ENCODE measurements at places on chromosomes 16 and 17. TPM values are rescaled to one million over a fixed set of nuclear protein-coding genes. Genes with fewer than 3 reads are reported as not detected.

GRCh38 chr16:8867932-8868415, 832 bp downstream of the CARHSP1 start:
- no peak for DNase-seq

- peak; percentile 6 for DNase-seq
Measured at GRCh38 chr17:48391444-48391843, 38.6 kb downstream of the SKAP1 start.

- no peak for DNase-seq
Measured at GRCh38 chr16:5108505-5109158, 11.0 kb upstream of the EEF2KMT start.

GRCh38 chr17:73731733-73732132, 87.5 kb upstream of the SDK2 start:
- no peak for DNase-seq

GRCh38 chr17:5644065-5644464, 59.8 kb upstream of the NLRP1 start:
- no peak for DNase-seq

- DNase-seq, result peak; percentile 72
Measured at GRCh38 chr17:29591737-29592608, 959 bp upstream of the ANKRD13B start.

DNA sequence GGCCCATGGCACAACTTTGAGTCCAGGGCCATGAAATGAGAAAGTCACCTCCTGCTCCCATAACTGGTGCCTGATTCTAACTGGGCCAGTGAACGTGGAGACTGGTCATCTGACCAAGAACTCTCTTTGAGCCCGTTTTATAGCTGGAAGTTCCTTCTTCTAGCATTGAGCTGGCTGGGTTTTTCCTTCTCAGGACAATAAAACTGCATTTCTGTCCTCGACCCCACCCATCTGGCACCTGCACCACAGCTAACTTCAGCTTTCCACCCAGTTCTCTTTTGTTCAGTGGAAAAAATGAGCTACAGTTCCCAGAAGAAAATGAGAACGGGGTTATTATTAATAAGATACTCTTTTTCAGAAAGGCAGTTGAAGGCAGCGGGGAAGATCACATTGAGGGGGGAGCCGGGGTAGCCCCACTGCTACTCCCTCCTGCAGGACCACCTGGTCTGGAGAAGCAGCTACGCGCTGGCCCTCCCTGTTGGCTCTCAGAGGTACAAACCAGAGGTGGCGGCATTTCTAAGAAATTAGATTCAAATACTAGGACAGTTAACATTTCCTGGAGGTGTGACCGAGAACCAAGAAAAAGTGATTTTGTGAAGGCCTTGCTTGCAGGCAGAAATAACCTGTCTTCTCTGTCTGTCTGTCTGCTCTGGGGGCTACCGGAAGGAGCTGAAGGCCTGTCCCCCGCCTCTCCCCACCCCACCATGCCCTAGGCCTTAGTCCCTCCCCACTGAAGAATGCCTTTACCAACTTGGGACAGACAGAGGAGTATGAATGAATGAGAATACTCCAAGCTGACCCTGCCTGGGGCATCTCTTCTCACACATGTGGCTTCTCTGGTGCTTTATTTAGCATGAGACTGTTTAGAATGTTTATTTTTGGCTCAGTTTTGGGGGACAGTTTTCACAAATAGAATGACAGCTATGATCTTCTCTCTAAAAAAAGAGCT, 123.9 kb downstream of the XYLT1 start:
- no peak for DNase-seq

DNA sequence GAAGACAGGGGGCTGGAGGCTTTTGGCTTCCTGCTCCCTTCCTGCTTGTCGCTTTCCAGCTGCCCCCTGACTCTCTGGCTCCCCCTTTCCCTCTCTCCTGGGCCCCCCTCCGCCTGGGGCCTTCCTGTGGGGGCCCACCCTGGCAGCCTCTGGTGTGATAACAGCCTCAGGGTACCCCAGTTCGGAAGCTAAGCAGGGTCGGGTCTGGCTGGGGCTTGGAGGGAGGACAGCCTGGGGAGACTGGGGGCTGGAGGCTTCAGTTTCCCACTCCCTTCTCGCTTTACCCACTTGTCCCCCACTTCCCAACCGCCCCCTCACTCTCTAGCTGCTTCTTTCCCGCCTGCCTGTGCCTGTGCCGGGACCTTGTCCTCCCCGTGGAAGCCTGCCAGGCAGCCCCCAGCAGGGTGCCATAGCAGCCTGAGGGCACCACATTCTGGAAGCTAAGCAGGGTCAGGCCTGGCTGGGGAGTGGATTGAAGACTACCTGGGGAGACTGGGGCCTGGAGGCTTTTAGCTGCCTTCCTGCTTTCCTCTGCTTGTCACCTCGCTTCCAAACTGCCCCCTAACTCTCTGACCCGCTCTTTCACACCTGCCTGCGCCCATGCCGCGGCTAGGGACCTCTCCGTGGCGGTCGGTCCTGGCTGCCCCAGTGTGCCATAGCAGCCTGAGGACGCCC, 2275.5 kb downstream of the TP53TG3F start:
- DNase-seq, result no peak

DNA sequence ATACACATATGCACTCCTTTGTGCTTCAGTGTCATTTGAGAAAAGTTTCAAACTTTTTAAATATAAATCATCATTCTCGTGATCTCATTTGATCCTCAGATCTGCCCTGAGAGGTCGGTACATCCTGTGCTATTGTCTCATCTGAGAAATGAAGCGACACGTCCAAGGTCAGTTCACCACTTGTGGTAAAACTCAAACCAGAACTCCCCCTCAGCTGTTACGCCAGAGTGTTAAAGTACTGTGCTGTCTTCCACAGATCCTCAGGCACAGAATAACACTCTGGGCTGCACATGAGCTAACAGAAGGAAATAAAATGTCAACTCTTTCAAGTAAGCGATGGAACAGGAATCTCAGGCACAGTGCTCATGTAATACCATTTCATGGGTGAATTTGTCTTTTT, 31.4 kb downstream of the ANKFN1 start:
- DNase-seq, result no peak

DNA sequence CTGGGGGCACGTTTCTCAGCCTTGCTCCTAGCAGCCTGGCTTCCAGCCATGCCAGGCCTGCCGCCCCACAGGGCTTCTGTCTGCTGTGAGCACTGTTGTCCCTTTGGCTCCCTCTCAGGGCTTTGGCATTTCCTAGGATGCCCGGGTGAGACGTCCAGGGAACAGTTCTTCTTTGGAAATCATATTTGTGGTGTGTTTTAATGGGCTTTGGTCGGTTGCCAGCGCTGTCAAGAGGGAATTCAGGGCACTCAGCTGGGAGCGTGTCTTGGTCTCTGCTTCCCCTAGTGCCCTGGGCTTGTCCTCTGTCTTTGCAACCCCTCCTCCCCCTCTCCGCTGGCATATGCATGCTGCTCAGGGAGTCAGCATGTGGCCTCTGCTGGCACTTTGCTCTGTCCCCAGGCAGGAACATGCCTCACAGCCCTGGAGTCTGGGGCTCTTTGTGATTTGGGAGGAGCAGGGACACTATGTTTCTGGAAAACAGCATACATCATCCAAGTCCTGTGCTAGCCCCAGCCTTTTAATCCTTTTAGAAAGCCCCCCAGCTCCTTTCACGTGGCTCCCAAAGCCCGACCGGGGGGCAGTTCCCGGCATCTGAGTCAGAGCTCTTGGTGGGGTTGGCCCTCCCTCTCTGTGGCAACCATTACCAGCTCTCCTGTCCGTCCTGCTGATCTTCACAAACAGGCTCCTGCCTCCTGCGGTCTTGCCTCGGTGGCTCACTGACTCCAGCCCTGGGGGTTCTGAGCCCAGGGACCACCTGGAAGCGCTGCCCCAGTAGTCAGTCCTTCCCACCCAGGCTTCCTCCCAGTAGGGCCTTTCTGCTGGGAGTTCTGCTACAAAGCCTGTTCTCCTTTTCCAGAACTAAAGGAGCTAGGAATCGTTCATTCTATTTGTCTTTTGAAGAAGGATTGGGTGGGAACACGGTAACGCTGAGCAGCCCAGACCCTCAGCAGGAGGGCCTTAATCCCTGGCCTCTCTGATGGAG, 26.7 kb downstream of the SAP30BP start:
- DNase-seq, result peak; percentile 86

DNA sequence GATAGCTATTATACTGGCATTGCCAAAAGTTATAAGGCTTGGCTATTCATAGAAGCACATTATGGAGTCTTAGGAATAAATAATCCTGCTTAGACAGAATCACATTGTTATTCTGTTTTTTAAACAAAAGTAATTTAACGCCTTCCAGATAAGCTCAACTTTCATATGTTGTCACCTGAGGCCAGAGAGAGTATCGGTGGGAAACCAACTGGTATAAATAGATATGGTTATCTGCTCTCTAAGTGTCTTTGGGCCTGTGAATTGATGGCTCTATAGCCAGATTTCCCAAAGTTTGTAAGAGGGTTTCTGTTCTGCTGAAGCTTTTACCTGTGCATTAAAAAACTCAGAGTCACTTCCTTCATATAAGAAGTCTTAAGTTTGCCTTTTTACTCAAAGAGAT, 1449.4 kb downstream of the CDH11 start:
- DNase-seq, result no peak

DNA sequence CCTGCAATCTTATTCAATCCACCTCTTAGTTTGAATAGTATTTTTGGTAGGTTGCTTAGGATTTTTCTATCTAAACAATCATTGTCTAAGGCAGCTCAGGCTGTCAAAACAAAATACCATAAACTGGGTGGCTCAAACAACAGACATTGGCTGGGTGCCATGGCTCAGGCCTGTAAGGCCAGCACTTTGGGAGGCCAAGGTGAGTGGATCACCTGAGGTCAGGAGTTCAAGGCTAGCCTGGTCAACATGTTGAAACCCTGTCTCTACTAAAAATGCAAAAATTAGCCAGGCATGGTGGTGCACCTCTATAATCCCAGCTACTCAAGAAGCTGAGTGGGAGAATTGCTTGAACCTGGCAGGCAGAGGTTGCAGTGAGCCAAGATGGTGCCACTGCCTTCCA, 126.7 kb downstream of the CYLD start:
- no peak for DNase-seq

GRCh38 chr17:67549820-67550219, 167.9 kb upstream of the NOL11 start:
- DNase-seq, result no peak

GRCh38 chr17:57782062-57782490, 37.0 kb upstream of the CCDC182 start:
- no peak for DNase-seq

- DNase-seq, result no peak
Measured at GRCh38 chr17:28792877-28793661, 49.3 kb downstream of the TRAF4 start.

- DNase-seq, result peak; percentile 92
Measured at GRCh38 chr17:61309362-61310256, 90.0 kb upstream of the TBX2 start.

GRCh38 chr16:87453326-87453725, 39.5 kb downstream of the ZCCHC14 start:
- DNase-seq, result no peak

DNA sequence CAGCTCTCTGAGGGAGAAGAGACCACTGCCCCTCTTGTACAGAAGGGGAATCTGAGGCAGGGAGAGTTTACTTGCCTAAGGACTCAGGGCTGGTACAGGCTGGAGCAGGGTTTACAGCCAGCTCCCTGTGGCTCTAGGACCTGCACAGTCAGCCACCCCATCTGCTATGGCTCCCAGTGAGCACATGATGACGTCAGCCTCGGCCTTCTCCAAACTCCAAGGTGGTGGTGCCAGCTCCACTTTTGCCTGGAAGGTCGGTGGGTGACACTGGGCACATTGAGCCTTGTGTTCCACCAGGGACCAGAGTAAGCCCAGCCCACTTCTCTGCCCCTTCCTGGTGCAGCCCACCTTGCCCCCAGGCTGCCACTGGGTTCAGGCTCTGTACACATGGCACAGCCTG, 202.2 kb downstream of the ENGASE start:
- DNase-seq, result no peak

DNA sequence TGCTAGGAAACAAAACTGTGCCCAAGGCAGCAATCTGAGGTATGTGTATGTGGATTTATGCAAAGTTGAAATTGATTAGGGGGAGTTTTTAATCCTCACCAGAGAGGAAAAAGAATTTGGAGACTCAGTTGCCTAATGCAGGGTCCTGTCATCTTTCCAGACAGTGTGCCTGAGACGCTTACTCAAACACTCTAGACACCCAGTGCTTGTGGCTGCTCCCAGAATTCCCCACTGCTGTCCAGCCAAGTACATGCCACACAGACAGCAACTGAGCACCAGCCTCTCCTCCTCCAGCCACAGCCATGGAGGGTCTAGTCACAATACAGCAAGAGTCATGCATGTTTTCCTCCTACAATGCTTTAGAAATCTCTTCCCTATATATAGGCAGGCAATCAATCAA, 118.1 kb downstream of the HIC1 start:
- DNase-seq, result peak; percentile 81

LRRC37A3 gene
- 2.3 TPM for polyA plus RNA-seq

CDRT15L2 gene
- polyA plus RNA-seq, result not detected

HAS3 gene
- polyA plus RNA-seq, result 0.19 TPM

KCNH6 gene
- polyA plus RNA-seq, result not detected

KRTAP4-1 gene
- polyA plus RNA-seq, result not detected

TBC1D3G gene
- not detected for polyA plus RNA-seq

GAST gene
- not detected for polyA plus RNA-seq

NTN1 gene
- 0.15 TPM for polyA plus RNA-seq

OTOP3 gene
- polyA plus RNA-seq, result not detected
